ENCODE measurements at places on chromosomes 16 and 17.

DNA sequence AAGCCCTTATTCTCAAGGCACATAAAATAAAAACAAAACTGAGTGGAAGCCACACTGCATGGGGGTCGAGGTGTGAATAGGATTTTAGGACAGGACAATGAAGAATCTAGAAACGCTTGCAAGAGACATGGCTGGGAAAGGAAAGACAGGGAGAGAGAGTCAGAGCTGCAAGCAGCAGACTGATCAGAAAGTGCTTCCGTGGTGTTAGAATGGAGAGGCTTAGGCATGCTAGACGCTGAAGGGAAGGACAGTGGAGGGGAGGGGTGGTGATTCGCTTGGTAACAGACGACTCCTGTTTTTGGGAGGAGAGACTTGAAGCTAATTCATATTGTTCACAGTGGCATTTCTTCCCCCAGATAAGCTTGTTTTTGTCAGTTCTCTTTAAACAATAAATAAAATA lies 173.5 kb downstream of the AIPL1 start:
- peak; percentile 54 for DNase-seq

DNA sequence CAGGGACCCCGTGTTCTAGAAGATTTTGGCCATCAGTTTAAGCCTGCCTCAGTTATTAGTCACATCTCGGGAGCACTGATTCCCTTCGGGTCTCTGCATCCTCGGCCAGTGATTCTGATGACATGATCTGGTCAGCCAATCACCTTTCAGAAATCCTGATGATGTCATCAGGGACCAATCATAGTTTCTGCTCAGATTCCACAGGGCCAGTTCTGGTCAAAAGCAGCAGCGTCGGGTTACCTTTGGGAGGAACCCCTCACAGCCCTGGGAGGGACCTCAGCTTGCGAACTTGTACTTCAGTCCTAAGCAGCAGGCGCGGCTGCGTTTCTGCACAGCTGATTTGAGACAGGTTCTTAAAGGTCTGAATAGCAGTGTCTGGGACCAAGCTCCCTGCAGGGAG lies 13.9 kb downstream of the KDM8 start:
- peak; percentile 90 for DNase-seq

DNA sequence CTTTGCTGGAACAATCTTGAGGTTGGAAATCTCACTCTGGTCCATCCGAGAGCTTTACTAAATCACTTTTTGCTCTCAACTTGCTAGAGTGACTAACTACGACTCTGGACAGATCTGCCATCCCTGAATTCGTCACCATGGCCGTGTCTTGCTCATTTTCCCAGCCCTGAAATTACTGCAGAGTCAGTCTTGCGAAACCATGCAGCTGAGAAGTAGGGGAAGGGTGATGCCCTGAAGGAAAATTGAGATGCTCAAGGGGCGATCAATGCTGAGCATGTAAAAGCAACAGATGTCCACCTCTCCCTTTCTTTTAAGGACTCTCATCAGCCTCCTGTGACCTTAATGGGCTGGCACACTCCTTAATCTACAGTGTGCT lies 18.8 kb downstream of the PCTP start:
- DNase-seq, result no peak

DNA sequence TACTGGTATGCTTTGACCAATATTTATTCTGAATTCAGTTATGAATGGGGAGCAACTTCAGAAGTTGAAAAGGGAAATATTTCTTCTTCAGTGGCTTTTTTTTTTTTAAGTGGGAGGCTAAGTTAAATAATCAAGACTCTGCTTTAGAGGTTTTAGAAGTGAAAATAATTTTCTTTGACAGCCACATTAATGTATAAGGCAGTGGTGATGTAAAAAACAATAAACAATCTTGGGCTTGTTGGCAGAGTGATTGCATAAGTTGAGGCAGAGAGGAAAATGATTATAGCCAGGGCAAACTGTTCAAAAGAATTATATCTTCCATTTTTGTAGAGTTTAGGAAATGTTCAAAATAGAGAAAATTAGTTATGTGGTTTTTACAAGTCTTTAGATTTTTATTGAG lies 5.4 kb upstream of the KRT12 start:
- DNase-seq, result no peak

GRCh38 chr17:81509207-81509971 lies 3.2 kb downstream of the ACTG1 start:
- no peak for DNase-seq

DNA sequence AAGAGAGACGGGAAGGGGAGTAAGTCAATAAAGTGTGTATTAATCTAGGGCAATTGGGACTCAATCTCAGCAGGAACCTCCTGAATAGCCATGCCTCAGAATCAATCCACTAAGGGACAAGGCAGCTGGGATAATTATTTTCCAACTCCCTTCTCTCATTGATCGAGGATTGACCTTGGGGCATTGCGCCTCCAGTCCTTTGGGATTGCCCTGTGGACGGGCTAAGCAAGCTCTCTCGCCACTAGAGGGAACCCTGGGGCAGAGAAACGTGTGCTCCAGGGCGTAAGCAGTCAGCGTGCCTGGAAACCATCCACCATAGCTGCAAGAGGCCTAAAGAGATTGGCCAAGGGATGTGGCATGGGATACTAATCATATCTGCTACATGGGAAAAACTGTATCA lies 53.9 kb upstream of the ERCC4 start:
- DNase-seq, result peak; percentile 61
